ENCODE measurements at places on chromosomes 2 and 18.

DNA sequence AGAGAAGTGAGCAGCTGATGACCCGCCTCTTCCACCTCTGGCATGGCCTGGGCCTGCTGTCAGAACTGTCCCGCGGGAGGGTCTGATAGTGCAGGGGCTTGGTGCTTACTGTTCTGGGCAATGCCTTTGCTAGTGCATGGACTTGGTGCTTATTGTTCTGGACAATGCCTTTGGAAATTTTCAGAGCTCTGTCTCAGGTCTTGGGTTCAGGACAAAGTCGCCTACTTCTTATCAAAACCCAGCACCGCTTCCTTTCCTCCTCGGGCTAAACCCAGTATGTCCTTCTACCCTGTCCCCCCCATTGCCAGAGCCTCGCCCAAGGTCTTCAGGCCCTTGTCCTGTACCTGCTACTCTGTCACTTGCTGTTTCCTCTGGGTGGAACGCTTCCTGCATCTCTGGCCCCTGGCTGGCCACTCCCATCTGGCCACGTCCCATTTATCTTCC lies 149.6 kb downstream of the ACKR3 start:
- no peak overlapping the region for H3K4me3 ChIP-seq
- no peak for DNase-seq
- H3K4me1 ChIP-seq, result peaks cover 8% of the 10 kb centered on the region
- no peak overlapping the region for H3K27ac ChIP-seq

GRCh38 chr2:175884697-175885393 lies 117.2 kb downstream of the LNPK start:
- H3K4me3 ChIP-seq, result no peak overlapping the region
- no peaks in the 10 kb centered on the region for H3K36me3 ChIP-seq
- no peaks in the 10 kb centered on the region for H3K4me1 ChIP-seq
- H3K27ac ChIP-seq, result no peak overlapping the region
- DNase-seq, result no peak
- no peaks in the 10 kb centered on the region for H3K27me3 ChIP-seq

DNA sequence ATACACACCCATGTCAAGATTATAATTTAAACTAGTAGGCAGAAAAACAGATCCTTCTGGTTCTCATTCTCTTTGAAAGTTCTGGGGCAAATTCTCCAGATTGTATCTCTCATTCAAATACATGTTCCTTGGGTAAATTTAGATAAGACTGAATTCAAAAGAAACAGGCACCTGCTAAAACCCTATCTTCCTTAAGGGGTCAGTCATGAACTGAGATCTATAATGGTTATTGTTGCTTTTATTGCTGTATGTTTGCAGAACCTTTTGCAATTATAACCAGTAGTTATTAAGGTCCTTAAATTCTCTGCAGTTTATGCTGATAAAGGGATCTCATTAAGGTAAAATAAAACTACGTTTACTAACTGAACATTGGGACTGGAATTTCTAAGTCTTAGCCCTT lies 83.5 kb downstream of the MYO5B start:
- no peaks in the 10 kb centered on the region for H3K36me3 ChIP-seq
- no peak overlapping the region for H3K4me3 ChIP-seq
- H3K27me3 ChIP-seq, result no peaks in the 10 kb centered on the region
- no peak overlapping the region for H3K27ac ChIP-seq
- no peak for DNase-seq
- H3K4me1 ChIP-seq, result peaks cover 3% of the 10 kb centered on the region

DNA sequence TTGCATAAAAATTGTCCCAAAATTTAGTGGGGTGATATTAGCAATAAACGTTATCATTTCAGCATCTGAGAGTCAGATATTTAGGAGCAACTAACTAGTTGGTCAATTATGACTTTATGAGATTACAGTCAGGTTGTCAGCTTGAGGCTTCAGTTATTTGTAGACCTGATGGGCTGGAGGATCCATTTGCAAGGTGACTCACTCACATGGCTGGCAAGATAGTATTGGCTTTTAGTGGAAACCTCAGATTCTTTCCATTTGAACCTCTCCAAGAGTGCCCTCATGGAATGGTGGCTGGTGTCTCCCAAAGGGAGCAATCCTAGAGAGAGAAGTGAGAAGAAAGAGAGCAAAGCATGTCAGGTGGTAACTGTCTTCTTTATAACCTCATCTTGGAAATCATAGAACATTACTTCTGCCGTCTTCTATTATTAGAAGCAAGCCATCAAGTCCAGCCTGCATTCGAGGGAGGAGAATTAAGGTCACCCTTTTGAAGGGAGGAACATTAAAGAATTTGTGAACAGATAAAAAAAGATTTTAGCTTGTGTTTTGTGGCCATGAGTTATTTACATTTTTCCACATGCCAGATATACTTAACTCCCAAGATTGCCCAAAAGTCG lies 92.5 kb downstream of the HAUS1 start:
- no peaks in the 10 kb centered on the region for H3K27me3 ChIP-seq
- H3K4me3 ChIP-seq, result no peak overlapping the region
- H3K27ac ChIP-seq, result no peak overlapping the region
- peaks cover 15% of the 10 kb centered on the region for H3K4me1 ChIP-seq
- no peaks in the 10 kb centered on the region for H3K36me3 ChIP-seq
- DNase-seq, result no peak

GRCh38 chr2:58047373-58047935 lies 848 bp downstream of the VRK2 start:
- H3K4me3 ChIP-seq, result peak overlapping the region; percentile 66
- H3K36me3 ChIP-seq, result no peaks in the 10 kb centered on the region
- H3K27ac ChIP-seq, result peak overlapping the region; percentile 98

DNA sequence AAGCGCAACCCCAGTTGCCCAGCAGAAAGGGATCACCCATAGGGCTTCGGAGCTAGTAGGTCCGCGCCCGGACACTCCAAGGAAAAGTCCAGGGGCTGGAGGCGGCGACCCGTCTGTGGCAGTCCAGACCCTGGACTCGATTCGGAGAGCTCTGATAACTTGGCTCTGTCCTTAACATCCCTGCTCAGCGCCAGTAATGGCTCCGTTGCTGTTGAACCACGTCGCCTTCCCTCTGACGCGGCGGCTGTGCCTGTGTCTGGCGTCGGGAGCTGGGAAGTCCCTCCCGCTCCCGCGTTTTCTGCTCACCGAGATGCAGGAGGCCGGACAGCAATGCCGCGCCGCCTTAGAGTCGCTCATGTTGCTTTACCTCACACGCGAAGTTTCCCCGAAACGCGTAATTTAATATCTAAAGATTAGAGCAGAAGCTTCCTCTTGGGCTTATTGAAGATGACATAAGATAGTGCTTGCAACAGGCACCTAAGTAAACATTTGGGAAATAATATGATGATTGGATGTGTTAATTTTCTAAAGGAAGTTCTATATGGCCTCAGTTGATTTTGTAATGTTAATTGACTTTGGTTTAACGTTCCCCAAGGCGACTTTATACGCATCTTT lies 1.3 kb upstream of the ZBTB14 start:
- H3K27me3 ChIP-seq, result no peaks in the 10 kb centered on the region
- peaks cover 9% of the 10 kb centered on the region for H3K4me1 ChIP-seq
- peak overlapping the region; percentile 89 for H3K4me3 ChIP-seq
- no peaks in the 10 kb centered on the region for H3K36me3 ChIP-seq
- H3K27ac ChIP-seq, result peak overlapping the region; percentile 97

GRCh38 chr2:108940156-108940555 lies 48.9 kb downstream of the EDAR start:
- no peak for DNase-seq
- H3K27ac ChIP-seq, result no peak overlapping the region
- no peaks in the 10 kb centered on the region for H3K4me1 ChIP-seq
- H3K36me3 ChIP-seq, result no peaks in the 10 kb centered on the region
- H3K4me3 ChIP-seq, result no peak overlapping the region

DNA sequence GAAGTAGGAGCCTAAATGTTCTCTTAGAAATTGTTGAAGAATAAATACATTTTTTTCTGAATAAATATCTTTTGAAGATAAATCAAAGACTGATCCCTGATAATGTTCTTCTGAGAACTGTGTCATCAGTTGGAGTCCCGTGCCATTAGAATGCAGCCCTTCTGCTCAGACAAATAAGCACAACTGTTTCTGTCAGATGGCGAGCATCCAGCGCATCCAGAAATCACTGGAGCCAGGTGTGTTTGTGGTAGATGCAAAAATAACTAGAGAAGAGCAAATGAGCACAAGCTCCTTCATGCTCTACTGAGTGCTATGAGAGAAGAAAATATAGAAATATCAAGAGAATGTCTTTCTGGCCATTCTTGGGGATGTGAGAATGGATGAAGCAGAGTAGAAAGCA lies 573.7 kb downstream of the THSD7B start:
- no peak overlapping the region for H3K27ac ChIP-seq
- no peaks in the 10 kb centered on the region for H3K27me3 ChIP-seq

- no peak for DNase-seq
- H3K4me3 ChIP-seq, result no peak overlapping the region
- H3K27ac ChIP-seq, result no peak overlapping the region
These were observed 124.3 kb upstream of the PELI1 start for GRCh38 chr2:64268330-64269048.

DNA sequence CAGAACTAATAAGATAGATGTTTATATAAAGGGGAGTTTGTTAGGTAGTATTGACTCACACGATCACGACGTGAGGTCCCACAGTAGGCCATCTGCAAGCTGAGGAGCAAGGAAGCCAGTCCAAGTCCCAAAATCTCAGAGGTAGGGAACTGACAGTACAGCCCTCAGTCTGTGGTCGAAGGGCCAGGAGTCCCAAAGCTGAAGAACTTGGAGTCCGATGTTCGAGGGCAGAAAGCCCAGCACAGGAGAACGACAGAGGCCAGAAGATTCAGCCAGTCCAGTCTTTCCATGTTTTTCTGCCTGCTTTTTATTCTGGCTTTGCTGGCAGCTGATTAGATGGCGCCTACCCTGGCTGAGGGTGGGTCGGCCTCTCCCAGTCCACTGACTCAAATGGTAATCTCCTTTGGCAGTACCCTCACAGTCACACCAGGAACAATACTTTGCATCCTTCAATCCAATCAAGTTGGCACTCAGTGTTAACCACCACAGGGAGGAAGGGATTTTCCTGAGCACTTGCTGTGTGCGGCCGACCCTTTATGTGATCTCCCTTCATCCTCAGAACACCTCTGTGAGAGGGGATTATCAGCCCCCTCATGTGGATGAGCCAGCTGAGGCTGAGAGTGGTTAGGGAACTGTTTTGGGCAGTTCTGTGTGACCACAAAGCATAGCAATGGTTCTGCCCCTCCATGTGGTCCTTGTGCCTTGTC lies 78.3 kb downstream of the RNF144A start:
- H3K4me3 ChIP-seq, result no peak overlapping the region
- no peaks in the 10 kb centered on the region for H3K36me3 ChIP-seq
- no peak for DNase-seq
- H3K27ac ChIP-seq, result no peak overlapping the region

GRCh38 chr2:14544247-14544646 lies 88.3 kb upstream of the LRATD1 start:
- H3K36me3 ChIP-seq, result no peaks in the 10 kb centered on the region
- no peaks in the 10 kb centered on the region for H3K27me3 ChIP-seq
- H3K4me3 ChIP-seq, result no peak overlapping the region
- no peak for DNase-seq
